ENCODE measurements at places on chromosomes 1 and 21.

GRCh38 chr1:30952098-30952497, 43.5 kb upstream of the SDC3 start:
- DNase-seq: no peak

GRCh38 chr1:183368213-183369108, 49.7 kb downstream of the NMNAT2 start:
- no peak for DNase-seq

GRCh38 chr1:6249739-6250689, 6.0 kb downstream of the HES3 start:
- peak; percentile 67 for DNase-seq

DNA sequence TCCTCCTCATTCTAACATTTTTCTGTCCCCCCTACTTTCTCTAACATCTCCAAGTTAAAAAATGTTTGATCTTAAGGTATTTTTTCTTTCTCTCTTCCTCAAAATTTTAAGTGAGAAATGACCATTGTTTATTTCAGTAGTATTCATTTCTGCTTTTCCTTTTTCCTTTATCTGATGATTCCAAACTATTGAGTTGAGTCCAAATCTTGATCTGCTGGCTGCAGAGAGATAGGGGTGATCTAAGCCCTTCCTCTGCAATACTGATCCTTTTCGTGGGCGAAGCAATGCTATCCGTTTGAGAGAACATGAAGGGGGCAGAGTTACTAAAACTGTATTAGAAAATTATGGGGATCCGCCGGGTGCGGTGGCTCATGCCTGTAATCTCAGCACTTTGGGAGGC, 516 bp upstream of the NMNAT2 start:
- DNase-seq: no peak

GRCh38 chr1:198535631-198536030, 4.8 kb downstream of the ATP6V1G3 start:
- no peak for DNase-seq

DNA sequence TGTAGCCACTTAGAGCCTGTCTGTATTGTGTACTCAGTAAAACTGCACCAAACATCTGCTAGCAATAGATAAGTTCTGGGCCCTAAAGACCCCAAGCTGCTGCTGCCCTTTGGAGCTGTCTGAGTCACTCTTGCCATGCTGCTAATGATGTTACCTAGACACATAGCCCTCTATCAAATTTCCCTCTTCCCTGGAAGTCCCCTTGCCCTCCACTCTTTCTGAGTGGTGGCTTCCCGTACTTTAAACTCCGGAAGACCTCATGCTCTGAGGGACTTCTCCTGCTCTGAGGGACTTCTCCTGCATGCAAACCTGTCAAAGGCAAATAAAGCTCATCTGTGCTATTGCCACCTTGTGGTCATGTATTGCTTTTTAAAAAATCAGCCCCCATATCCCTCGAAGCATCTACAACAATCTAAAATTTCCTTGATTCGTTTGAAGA, 34.0 kb downstream of the FH start:
- no peak for DNase-seq

DNA sequence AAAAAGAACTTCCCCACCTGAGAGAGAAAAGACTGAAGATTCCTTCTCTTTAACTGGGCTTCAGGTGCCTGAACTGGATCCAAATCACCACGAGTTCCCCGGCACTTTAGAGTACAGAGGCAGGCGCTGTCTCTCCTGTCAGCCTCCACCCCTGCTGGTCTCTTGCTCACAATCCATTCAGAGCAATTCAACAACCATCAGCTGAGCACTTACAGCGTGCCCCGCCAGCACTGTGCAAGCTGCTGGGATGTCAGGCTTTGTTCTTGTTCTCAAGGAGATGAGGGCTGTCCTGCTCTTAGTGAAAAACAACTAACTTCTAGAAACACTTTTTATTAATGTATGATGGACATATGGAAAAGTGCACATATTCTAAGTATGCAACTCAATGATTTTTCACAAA, 68.7 kb upstream of the VAMP3 start:
- DNase-seq: no peak

- DNase-seq: no peak
Observed at GRCh38 chr1:224014330-224014649, 99.6 kb upstream of the FBXO28 start.

GRCh38 chr1:207848234-207848633, 62.7 kb downstream of the CD34 start:
- DNase-seq: peak; percentile 91

DNA sequence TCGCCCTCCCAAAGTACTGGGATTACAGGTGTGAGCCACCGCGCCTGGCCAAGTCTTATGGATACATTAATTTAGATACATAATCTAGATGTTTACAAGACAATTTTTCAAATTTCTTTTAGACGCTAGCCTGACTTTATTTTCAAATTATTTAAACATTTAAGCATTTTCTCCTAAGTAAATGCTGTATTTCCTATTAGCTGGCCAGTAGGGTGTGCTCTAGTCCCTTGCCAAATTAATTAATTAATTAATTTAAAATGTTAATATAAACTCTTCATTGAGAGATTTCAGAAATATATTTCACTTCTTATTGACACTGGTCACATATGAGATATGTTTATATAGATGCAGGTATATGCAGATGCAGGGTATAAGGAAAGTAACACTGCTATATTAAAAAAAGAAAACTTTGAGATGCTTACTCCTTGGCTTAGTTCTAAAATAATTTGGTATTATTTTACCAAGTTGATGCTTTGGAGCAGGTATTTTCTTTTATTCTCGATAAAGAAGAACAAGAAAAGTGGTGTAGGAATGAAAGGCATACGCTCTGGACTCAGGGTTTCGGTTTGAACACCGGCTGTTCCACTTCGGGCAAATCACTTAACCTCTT, 5.2 kb upstream of the ERRFI1 start:
- no peak for DNase-seq

DNA sequence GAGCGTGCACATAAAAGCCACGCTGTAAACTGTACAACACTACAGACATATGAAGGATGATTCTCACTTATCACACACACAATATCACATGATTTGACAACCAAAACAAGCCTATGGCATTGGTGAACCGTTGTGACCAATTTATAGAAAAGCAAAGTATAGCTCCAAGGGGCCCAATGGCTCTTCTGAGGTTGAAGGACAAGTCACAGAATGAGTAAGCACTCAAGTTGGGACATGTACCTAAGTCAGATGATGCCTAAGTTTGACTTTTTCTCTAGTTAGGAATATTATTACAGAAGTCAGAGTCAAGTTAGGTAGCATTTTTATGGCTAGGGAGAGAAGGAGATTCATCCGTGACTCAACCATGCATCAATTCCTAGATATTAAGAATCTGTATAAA, 45.7 kb downstream of the PLPP3 start:
- no peak for DNase-seq

DNA sequence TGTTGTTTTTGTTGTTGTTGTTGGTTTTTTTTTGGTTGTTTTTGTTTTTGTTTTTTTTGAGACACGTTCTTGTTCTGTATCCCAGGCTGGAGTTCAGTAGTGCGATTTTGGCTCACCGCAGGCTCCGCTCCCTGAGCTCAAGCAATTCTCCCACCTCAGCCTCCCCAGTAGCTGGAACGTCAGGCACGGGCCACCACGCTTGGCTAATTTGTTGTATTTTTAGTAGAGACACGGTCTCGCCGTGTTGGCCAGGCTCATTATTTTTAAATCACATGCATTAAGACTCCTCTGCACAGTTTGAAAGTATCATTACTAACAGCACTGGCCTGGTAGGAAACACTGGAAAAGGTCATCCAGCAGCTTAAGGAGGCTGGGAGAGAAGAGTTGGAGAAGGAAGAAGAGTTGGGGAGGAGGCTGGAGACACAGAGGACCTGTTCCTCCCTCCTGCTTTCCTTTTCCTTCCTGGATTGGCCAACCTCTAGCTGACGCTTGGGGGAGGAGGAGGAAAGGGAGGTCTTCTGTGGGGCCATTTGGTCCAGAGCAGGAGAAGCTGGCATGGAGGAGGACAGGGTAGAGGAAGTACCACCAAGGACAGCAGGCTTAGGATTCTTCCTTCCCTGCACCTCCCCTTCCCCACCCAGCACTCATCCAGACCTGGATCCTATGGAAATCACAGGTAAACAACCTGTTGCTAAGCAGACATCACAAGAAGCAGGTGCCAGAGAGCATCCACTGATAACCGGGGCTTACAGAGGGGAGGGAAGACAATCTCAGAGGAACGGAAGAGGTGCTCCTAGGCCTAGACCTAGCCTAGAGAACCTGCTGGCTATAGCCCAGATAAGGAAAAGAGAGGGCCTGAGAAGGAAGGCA, 71.9 kb upstream of the GOLT1A start:
- no peak for DNase-seq

- DNase-seq: no peak
Observed at GRCh38 chr1:85327759-85328158, 51.3 kb upstream of the BCL10 start.

- no peak for DNase-seq
Observed at GRCh38 chr1:27397749-27398148, 5.3 kb downstream of the GPR3 start.

- no peak for DNase-seq
Observed at GRCh38 chr1:23555986-23556634, 3.2 kb downstream of the ID3 start.

DNA sequence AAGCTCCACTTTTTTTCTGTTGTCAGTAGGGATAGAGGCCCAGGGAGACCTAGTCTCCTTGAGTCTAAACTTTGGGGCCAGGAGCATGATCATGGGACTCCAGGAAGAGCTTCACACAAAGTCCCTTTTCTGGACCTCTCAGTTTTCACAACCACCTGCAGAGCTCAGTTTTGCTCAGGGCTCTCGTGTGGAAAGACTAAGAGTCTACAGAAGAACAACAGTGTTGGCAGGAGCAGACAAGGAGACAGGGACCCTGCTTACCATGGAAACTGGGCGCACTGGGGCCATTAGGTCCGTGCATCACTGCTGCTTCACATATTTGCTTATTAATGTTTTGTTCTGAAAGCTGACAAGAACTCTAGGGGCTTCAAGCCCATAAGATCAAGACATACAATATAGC, 63.9 kb upstream of the HSD17B7 start:
- no peak for DNase-seq

DNA sequence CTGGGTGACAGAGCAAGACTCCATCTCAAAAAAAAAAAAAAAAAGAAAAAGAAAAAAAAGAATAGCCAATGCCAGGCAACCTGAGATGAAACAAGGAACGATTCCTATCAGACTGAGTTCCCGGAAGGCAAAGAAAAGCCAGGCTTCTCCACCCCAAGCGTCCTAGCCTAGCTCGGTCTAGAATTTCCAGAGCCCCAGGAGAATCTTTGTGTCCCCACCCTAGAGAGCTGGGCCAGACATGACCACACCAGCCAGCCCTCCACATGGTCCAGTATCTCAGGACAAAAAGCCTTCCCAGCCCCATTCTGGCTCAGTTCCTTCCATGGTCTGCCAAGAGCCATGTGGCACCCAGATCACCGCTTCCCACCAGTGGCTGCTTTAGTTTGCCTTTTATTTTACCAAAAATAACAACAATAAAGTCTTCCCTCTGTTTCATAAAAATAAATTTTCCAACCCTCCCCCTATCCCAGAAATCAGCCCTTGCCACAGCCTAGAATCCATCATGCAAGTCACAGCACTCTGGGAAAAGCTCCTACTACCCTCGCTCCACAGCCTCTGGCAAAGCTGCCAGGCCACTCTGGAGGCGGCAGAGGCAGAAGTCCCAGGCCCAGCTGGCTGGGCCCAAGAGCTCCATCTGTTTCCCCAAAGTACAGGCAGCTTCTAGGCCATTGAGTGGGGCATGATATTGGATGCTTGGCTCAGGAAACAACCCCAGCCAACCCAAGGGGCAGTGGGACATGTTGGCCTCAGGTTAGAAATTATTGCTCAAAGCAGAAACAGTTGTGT, 3.5 kb upstream of the MKNK1 start:
- DNase-seq: no peak

DNA sequence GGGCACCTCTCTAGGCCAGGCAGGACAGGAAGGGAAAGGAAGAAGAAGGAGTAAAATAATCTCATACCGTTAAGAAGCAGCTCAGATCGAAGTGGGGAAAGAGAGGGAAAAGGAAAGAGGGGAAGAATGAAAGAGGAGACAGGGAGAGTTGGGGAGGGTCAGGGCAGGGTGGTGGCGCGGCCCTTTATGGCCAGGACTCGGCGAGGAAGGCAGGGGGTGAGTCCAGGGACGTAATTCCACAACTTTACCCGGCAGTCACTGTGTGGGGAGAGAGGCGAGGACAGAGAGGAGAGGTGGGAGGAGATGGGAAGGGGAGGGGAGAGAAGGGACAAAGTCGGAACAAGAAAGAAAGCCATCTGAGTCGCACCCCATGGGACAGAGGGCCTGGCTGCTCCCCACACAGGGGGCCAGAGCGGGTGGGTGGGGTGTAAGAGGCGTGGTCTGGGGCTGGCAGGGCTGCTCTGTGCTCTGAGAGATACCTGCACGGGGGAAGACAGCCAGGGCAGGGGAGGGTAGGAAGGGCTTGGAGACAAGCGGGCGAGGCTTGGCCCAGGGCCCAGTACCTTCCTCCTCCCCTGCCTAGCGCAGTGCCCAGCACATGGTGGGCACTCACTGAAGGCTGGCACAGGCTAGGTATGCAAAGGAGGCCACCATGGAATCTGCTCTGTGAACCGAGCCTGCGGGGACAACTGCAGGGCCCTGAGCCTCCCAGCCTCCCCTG, 49.4 kb downstream of the KIF21B start:
- no peak for DNase-seq

DNA sequence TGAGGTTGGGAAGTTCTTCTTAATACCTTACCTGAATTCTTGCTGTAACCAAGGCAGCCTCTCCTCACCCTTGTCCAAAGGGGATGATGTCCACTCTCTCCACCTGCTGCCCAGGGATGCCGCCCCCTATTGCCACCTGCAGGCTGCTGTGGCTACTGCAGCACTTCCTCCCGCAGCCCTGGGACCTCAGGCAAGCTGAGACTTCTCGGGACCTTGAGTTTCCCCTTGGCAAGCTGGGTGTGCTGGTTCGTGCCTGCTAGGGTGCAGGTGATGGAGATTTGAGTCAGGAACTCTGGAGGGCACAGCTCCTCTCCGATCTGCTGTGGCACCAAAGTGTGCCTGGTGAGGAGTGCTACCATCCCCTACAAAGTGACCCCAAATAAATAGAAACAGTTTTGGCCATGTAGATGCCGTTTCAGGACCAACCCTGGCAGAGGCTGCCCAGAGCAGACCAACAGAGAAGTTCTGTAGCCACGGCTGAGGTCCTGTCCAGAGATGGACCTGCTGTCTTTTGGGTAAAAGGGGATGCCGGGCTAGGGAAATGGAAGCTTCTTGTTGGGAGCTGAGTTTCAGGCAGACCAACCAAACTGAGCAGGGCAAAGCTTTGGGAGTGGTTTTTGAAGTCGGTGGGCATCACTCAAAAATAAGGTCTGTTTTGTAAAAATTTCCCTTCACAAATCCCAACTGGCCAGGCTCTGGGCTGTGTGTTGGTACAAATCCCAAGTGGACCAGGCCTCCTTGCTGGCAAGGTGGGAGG, 31.7 kb downstream of the RUNX3 start:
- DNase-seq: peak; percentile 39

DNA sequence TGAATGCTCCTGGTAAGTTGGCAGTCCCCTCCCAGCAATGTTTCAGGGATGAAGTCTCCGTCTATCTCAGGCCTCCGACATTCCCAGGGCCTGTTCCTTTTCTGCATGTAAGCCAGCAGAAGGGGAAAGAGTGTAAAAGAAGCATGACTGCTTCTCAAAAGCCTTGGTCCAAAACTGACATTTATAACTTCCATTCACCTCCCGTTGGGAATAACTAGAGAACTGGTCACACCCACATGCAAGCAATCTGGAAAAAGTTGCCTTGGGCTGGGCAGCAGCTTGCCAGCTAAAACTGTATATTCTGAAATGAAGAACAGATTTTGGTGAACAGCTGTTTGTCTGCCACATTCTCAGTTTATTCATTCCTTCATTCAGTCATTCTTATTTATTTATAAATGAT, 24.2 kb upstream of the NPL start:
- no peak for DNase-seq

Data from Peyer's patch (tissue), 4 donors.